ENCODE measurements at places on chromosomes 1 and 21.

- peaks cover 18% of the 10 kb centered on the region for H3K36me3 ChIP-seq
- peaks cover 30% of the 10 kb centered on the region for H3K4me1 ChIP-seq
- peak overlapping the region; percentile 48 for H3K27ac ChIP-seq
- no peaks in the 10 kb centered on the region for H3K27me3 ChIP-seq
Observed at GRCh38 chr1:101247404-101248287, 10.8 kb downstream of the S1PR1 start.

GRCh38 chr1:54070171-54070837 lies 16.9 kb downstream of the TCEANC2 start:
- DNase-seq = no peak
- H3K4me3 ChIP-seq = no peak overlapping the region
- no peaks in the 10 kb centered on the region for H3K4me1 ChIP-seq
- H3K27me3 ChIP-seq = no peaks in the 10 kb centered on the region
- H3K27ac ChIP-seq = no peak overlapping the region

DNA sequence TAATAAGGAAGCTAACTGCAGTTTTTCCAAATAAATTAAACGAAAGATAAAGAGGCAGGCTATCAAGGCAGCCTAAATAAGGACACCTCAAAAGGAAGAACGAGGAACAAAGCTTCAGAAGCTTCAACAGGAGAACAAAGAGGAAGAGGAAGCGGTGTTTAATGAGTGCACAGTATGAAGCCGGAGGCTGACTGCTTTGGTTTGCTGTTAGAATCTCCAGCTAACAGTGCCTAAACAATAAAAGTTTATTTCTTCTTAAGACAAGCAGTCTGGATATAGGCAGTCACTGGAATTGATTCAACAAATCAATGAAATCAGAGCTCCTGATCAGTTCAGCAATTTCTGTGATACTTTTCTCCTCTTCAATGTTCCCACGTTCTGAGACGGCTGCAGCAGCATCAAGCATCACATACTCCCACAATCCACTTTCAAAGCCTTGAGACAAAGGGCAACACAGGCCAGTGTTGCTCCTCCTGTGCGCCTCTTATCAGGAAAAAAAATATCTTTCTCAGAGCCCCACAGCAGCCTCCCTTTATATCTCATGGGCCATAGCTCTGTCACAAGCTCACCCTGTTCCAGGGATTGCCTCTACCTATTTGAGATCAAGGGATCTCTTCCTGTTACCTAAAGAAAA lies 365.6 kb upstream of the ST6GALNAC5 start:
- no peak overlapping the region for H3K27ac ChIP-seq
- H3K4me3 ChIP-seq = no peak overlapping the region
- DNase-seq = no peak

DNA sequence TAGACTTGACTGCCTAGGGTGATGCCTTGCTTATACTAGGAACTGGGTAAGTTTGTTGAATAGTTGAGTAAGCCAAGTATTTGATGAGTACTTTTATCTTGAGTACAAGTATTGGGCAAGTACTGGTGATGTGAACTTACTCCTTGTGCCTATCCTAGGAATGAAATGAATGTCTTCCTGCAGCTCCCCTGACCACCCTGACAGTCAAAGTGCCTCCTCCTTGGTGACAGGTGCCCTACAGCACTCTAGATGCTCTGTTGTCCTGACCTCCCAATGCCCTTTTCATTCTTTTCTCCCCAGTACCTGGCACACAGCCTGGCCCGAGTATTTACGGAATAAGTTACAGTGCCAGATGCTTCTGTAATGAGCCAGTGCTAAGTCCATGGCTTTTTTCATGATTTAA lies 25.5 kb downstream of the PCSK9 start:
- H3K27me3 ChIP-seq = no peaks in the 10 kb centered on the region
- no peak for DNase-seq
- no peak overlapping the region for H3K27ac ChIP-seq
- H3K4me1 ChIP-seq = peaks cover 11% of the 10 kb centered on the region
- H3K36me3 ChIP-seq = peaks cover 23% of the 10 kb centered on the region

GRCh38 chr1:87834151-87834550 lies 505.5 kb downstream of the LMO4 start:
- no peak overlapping the region for H3K4me3 ChIP-seq
- H3K36me3 ChIP-seq = no peaks in the 10 kb centered on the region
- H3K4me1 ChIP-seq = no peaks in the 10 kb centered on the region
- no peak for DNase-seq
- H3K27ac ChIP-seq = no peak overlapping the region

- no peak overlapping the region for H3K4me3 ChIP-seq
- no peak overlapping the region for H3K27ac ChIP-seq
- no peak for DNase-seq
- no peaks in the 10 kb centered on the region for H3K27me3 ChIP-seq
- H3K36me3 ChIP-seq = no peaks in the 10 kb centered on the region
Observed at GRCh38 chr1:56550138-56550858, 29.1 kb downstream of the PLPP3 start.

- H3K36me3 ChIP-seq = no peaks in the 10 kb centered on the region
- H3K27ac ChIP-seq = no peak overlapping the region
- H3K27me3 ChIP-seq = peaks cover 58% of the 10 kb centered on the region
- peaks cover 7% of the 10 kb centered on the region for H3K4me1 ChIP-seq
Observed at GRCh38 chr1:222613627-222614026, 4.3 kb upstream of the MIA3 start.

- no peak overlapping the region for H3K4me3 ChIP-seq
- no peaks in the 10 kb centered on the region for H3K27me3 ChIP-seq
- no peaks in the 10 kb centered on the region for H3K4me1 ChIP-seq
- no peak for DNase-seq
Observed at GRCh38 chr21:16082038-16082816, 352.4 kb downstream of the USP25 start.

GRCh38 chr21:31218830-31219608 lies 125.0 kb downstream of the TIAM1 start:
- no peak overlapping the region for H3K27ac ChIP-seq
- DNase-seq = no peak
- H3K4me1 ChIP-seq = no peaks in the 10 kb centered on the region
- H3K36me3 ChIP-seq = peaks cover 13% of the 10 kb centered on the region

DNA sequence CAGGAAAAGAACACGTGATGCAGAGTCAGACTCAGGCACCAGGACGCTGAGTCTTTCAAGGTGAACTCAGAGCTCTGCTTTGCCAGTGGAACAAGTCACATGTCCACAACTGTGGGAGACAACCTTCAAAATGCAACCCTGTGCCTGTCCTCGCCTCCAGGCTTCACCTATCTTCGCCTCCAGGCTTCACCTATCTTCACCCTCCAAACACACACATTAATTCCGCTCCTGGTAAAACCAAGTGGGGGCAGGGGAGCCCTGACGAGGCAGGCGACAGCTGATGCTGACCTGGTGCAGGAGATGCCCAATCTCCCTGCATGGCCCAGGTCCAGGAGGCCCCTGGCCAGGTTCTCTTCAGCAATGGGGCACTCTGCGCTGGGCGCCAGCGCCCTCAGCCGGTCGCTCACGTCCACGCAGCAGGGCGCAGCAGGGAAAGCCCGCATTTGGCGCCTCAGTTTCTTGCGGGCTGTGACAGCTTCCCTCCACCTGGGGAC lies 28.0 kb upstream of the LSS start:
- no peaks in the 10 kb centered on the region for H3K27me3 ChIP-seq
- peaks cover 71% of the 10 kb centered on the region for H3K36me3 ChIP-seq
- no peak for DNase-seq
- H3K27ac ChIP-seq = no peak overlapping the region
- H3K4me3 ChIP-seq = no peak overlapping the region

- DNase-seq = peak; percentile 59
- H3K4me3 ChIP-seq = no peak overlapping the region
- H3K27me3 ChIP-seq = peaks cover 9% of the 10 kb centered on the region
- peaks cover 73% of the 10 kb centered on the region for H3K4me1 ChIP-seq
Observed at GRCh38 chr1:15345705-15346345, 63.9 kb upstream of the EFHD2 start.

DNA sequence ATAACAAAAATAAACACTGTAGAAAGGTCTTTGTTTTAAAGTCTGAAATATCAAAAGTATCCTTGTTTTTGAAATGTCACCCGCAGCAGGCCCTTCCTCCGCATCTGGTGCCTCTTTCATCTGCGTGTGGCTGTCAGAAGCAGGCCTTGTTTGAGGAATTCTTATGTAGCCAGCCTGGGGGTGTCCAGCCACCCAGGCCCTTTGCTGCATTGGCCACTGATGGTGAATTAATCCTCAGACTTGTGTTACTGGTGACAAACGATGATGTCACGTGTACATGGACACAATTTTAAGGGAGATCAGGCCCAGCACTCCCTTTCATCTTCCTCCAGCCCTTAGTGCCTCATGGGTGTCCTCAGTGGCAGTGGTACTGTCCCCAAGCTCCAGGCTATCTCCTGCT lies 208.0 kb upstream of the GALNT2 start:
- peaks cover 5% of the 10 kb centered on the region for H3K27me3 ChIP-seq
- H3K4me1 ChIP-seq = peaks cover 13% of the 10 kb centered on the region
- no peak overlapping the region for H3K27ac ChIP-seq
- H3K36me3 ChIP-seq = no peaks in the 10 kb centered on the region

DNA sequence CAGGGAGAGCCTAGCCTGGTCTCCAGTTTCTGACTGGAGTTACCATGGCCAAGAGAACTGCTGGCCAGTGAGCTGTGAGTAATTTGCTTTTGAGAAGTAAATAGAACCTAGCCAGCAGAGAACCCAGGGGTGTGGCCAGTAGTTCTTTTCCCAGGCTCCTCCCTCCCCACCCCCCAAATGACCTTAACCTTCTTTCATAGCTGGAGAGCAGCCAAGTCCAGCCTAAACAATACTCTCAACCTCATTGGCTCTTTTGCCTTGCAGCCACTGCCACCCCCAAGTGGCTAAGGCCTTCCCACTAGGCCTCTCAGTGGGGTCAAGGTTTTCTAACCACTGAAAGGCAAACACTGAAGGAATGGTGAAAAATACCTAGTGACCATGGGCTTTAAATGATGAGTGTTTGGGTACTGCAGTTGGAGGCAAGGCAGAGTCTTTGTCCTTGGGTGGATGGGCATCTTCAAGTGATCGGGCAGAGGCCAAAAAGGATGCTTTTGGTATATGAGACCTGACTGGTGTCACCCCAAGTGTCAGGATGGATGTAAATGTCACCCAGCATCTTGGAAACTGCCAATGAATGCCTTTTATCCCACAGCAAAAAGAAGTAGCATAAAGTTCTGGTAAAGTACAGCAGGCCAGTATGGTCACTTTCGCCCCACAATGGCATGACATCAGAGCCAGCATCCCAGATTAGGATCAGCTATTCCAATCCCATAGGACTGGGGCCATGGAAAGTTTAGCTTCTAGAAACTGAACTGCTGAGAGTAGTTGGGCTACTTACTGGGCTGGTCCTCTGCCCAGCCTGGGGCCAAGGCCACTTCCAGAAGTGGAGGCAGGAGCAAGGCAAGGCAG lies 3.5 kb upstream of the PIGV start:
- no peak overlapping the region for H3K27ac ChIP-seq
- no peak overlapping the region for H3K4me3 ChIP-seq
- H3K4me1 ChIP-seq = peaks cover 45% of the 10 kb centered on the region
- no peaks in the 10 kb centered on the region for H3K27me3 ChIP-seq
- peaks cover 33% of the 10 kb centered on the region for H3K36me3 ChIP-seq

GRCh38 chr1:75996196-75996595 lies 64.0 kb upstream of the ASB17 start:
- DNase-seq = no peak
- no peak overlapping the region for H3K27ac ChIP-seq
- H3K27me3 ChIP-seq = peaks cover 3% of the 10 kb centered on the region
- H3K4me3 ChIP-seq = no peak overlapping the region

- no peaks in the 10 kb centered on the region for H3K36me3 ChIP-seq
- H3K27me3 ChIP-seq = peaks cover 14% of the 10 kb centered on the region
- peaks cover 5% of the 10 kb centered on the region for H3K4me1 ChIP-seq
- DNase-seq = no peak
Observed at GRCh38 chr1:162319493-162320175, 57.0 kb downstream of the SPATA46 start.

DNA sequence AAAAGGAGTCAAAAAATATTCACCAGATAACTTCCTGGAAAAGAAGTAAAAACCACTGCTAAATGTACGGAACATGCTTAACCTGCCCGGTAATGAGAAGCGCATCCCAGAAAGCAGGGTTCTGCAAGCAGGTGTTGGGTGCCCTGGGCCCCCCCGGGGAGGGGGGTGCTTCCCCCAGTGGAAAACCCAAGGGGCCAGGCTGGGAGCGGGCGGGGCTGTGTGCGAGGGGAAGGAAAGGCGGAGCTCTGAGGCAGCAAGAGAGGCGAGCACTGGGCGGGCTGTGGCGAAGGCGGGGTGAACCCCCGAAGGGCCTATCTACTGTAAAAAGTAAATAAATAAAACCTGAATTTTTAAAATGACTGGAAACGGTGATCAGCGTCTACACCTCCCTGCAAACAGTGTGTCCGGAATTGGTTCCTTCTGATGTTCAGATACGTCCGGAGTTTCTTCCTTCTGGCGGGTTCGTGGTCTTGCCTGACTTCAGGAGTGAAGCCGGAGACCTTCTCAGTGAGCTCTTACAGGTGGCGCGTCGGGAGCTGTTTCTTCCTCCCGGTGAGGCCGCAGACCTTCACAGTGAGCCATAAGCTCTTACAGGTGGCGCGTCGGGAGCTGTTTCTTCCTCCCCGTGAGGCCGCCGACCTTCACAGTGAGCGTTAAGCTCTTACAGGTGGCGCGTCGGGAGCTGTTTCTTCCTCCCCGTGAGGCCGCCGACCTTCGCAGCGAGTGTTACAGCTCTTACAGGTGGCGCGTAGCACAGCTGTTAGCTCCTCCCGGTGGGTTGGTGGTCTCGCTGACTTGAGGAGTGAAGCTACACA lies 13.4 kb downstream of the FTCD start:
- no peaks in the 10 kb centered on the region for H3K36me3 ChIP-seq
- no peaks in the 10 kb centered on the region for H3K27me3 ChIP-seq

GRCh38 chr1:86687595-86687994 lies 16.8 kb upstream of the SH3GLB1 start:
- H3K36me3 ChIP-seq = no peaks in the 10 kb centered on the region
- no peaks in the 10 kb centered on the region for H3K4me1 ChIP-seq
- peaks cover 2% of the 10 kb centered on the region for H3K27me3 ChIP-seq

DNA sequence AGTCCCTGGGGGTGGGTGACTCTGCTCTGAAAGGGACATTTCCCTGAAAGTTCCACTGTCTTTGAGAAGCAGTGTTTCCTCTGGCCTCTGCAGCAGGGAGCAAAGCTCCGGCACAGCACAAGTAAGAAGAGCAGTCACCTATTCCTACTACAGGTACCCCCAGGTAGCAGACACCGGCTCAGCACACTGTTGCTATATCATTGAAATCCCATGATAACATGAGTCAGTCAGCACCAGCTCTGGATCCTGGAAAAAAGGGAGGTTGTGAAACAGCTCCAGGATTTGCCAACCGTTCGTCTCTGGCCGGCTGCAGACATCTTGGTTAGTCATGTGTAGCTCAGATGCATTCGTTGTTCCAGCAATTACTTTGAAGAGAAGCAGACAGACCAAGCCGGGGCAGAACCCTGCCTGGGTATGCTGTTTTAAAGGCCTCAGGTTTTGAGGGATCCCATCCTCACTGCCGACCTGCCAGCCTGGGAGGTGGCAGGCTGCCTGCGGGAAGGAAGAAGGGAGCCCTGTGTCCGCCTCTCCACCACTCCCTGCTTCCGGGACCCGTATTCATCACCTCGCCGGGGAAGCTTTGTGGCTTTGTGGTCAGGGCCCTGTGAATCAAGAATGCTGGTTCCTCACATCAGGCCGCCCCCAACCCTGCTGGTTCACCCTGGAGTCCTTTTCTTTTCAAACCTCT lies 139.2 kb downstream of the CLIC6 start:
- peaks cover 61% of the 10 kb centered on the region for H3K36me3 ChIP-seq
- H3K27ac ChIP-seq = peak overlapping the region; percentile 69
- peak; percentile 55 for DNase-seq
- H3K4me1 ChIP-seq = peaks cover 83% of the 10 kb centered on the region
- H3K4me3 ChIP-seq = no peak overlapping the region

- no peak overlapping the region for H3K4me3 ChIP-seq
- H3K36me3 ChIP-seq = no peaks in the 10 kb centered on the region
- DNase-seq = no peak
- H3K4me1 ChIP-seq = peaks cover 7% of the 10 kb centered on the region
Observed at GRCh38 chr1:21950734-21951133, 13.6 kb upstream of the HSPG2 start.

- peaks cover 9% of the 10 kb centered on the region for H3K4me1 ChIP-seq
- H3K36me3 ChIP-seq = no peaks in the 10 kb centered on the region
- H3K27ac ChIP-seq = peak within 1 kb of the TSS; percentile 57
- peak within 1 kb of the TSS; percentile 66 for H3K4me3 ChIP-seq
Observed at GRCh38 chr1:76867342-76868130, at the start of gene ST6GALNAC5. Gene ST6GALNAC5 (plus strand): TSS chr1:76867480.
